ENCODE measurements at places on chromosomes 4 and X. TPM values are rescaled to one million over a fixed set of nuclear protein-coding genes. Genes with fewer than 3 reads are reported as not detected.

PPP1R2C gene
- not detected for total RNA-seq

MEPE gene
- total RNA-seq = not detected

GPRASP1 gene
- total RNA-seq = 11.2 TPM

DCAF8L2 gene
- not detected for total RNA-seq

CT47B1 gene
- not detected for total RNA-seq

PLAC8 gene
- total RNA-seq = 821 TPM

SPATA4 gene
- total RNA-seq = not detected

GAGE12J gene
- total RNA-seq = not detected

FAM3A gene
- total RNA-seq = 38.0 TPM

CYBB gene
- 25.6 TPM for total RNA-seq

CRLF2 gene
- total RNA-seq = not detected

CSAG2 gene
- not detected for total RNA-seq

KIT gene
- total RNA-seq = 3.2 TPM

XAGE2 gene
- total RNA-seq = not detected

ATP1B4 gene
- total RNA-seq = not detected

IL1RAPL1 gene
- total RNA-seq = not detected

GPRIN3 gene
- 50.7 TPM for total RNA-seq

SUPT20HL1 gene
- total RNA-seq = not detected

TLR10 gene
- total RNA-seq = 0.31 TPM

CLDN34 gene
- not detected for total RNA-seq

FOXP3 gene
- 0.20 TPM for total RNA-seq

CLTRN gene
- total RNA-seq = not detected

ELMOD2 gene
- total RNA-seq = 22.6 TPM

ARHGAP4 gene
- 352 TPM for total RNA-seq

FGFBP2 gene
- total RNA-seq = 713 TPM

IL2RG gene
- 577 TPM for total RNA-seq

SH3RF1 gene
- 1.6 TPM for total RNA-seq

FAM236C gene
- not detected for total RNA-seq

DDX53 gene
- total RNA-seq = not detected

NPY2R gene
- total RNA-seq = not detected

GALNT7 gene
- 15.6 TPM for total RNA-seq

POU4F2 gene
- not detected for total RNA-seq

HDX gene
- 2.2 TPM for total RNA-seq

MAGEA2B gene
- total RNA-seq = not detected

MAGEB17 gene
- not detected for total RNA-seq

STK32B gene
- total RNA-seq = not detected

ARR3 gene
- not detected for total RNA-seq

ARHGAP36 gene
- total RNA-seq = not detected

LONRF3 gene
- total RNA-seq = 13.4 TPM

IDUA gene
- 43.6 TPM for total RNA-seq

USP17L30 gene
- total RNA-seq = not detected

NSUN7 gene
- total RNA-seq = 0.23 TPM

RELL1 gene
- 21.3 TPM for total RNA-seq

PAGE2 gene
- not detected for total RNA-seq

SULT1B1 gene
- 24.6 TPM for total RNA-seq

SPANXD gene
- total RNA-seq = not detected

MAGEA1 gene
- not detected for total RNA-seq

MAGEA11 gene
- not detected for total RNA-seq

RPL9 gene
- 848 TPM for total RNA-seq
